ENCODE measurements at places on chromosomes 1 and 21.
A peak's percentile ranks its signal among the peaks of the same experiment; 100 is the strongest.

GRCh38 chr1:193241132-193241827 is 54.9 kb upstream of the B3GALT2 start:
- DNase-seq: no peak

- DNase-seq: no peak
These were observed 535.4 kb downstream of the KIF26B start for GRCh38 chr1:245690156-245690690.

DNA sequence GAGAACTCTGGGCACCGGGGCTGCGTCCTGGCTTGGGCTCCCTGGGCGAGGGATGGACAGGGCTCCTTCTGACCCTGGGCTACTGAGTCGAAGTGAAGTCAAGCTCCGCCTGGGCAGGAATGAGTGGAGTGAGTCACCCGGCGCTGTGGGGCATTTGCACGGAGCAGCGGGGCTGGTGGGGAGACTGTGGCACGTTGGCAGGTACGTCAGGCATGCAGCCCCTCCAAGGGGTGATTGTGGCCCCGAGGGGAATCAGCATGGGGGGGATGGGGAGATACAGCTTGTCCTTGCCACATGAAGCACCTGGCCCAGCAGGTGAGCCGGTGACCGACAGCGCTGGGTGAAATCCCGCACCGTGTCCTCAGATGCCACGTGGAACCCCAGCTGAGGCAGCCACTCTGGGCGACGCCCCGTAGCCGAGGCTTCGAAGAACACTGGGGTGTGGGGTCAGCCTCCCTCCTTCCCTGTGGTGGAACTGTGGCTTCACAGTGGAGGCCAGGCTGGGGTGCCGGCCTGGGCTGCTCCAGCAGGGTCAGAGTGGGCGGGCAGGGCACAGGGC is 62.3 kb downstream of the COL18A1 start:
- no peak for DNase-seq

DNA sequence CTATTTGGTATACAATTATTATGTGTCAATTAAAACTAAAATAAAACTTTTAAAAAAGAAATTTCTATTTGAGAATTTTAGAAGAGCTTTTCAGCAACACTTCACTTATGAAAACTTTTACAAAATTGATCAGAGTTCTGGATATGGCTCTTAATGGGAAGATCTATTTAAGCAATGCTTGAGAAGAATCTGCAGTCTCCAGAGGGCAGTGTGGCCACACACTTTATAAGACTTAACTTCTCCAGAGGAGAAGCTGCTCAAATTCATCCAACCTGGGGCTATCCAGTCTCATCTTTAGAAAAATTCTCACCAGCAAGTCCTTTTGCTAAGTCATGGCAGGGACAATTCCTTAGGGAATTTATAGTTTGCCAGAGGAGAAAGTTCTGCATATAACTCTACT is 25.2 kb upstream of the AGO1 start:
- no peak for DNase-seq

GRCh38 chr21:36689324-36689723 is 9.6 kb upstream of the SIM2 start:
- no peak for DNase-seq

DNA sequence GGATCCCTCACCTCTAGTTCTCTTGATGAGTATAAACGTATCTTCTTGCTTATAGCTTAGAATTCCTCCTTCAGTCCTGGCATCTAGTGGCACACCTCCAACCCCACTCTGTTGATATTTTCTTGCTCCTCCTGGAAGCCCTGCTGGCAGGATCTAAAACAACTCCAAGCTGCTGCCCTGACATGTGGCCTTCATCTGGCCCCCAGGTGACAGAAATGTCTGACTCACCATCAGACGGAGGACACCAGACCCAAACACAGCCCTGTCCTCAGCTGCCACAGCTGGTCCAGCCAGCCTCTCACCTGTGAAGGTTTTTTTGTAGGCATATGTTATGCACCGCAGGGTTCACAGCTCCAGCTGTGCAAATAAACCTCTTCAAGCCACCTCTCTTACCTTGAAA is 53.4 kb downstream of the KRTAP19-8 start:
- DNase-seq: no peak

DNA sequence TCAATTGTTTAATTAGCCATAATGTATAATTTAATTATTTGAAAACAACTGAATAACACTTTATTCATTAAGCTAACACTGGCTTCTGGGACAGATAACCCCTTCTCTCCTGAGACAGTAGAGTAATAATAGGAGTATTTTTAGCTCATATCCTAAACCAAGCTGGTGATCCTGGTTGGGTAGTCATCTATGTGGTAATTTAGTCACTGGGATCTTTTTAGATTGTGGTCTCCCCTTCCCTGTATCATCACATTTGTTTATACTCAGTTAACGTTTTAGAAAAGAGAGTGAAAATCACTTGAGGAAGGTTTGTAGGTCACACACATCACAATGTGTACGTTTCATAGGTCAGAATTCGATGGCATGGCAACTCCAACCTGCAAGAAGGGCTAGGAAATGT is 1356.6 kb upstream of the ADGRL2 start:
- DNase-seq: no peak

GRCh38 chr1:20921285-20921684 is 134.2 kb upstream of the HP1BP3 start:
- DNase-seq: no peak

- DNase-seq: no peak
These were observed 1.9 kb downstream of the CTSE start for GRCh38 chr1:206021626-206022365.

DNA sequence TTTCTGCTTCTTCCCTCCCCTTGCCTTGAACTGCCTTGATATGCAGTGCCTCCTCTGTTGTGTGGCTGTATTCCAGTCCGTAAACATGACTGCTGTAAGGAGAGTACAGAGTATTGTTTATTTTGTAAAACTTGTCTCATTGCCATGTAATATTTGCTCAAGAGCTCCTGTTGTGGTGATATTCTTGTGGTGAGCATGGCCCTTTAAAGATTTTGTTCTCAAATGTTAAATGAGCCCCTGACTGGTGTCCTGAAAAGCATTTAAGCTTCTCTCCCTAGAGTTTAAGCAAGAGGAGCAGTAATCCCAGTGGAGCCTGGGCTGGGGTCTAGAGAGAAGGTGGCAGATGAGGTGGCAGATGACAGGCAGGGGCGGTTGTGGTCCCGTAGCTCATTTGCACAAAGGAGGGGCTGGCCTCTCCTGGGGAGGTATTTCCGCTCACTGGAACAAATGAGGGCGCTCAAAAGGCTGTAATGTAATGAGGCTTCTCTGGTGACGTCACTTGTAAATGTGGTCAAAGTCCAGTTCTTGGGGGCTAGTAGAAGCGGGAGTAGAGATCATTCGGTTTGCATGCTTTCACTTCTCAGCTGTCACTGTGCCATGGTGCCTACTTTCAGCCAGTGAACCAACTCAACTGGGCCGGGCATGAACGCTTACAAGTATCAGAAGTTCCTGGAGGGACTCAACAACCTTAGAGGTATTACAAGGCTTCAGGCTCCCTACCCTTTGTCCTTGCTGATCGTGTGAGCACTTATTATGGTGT is 46.0 kb upstream of the MACF1 start:
- DNase-seq: no peak

DNA sequence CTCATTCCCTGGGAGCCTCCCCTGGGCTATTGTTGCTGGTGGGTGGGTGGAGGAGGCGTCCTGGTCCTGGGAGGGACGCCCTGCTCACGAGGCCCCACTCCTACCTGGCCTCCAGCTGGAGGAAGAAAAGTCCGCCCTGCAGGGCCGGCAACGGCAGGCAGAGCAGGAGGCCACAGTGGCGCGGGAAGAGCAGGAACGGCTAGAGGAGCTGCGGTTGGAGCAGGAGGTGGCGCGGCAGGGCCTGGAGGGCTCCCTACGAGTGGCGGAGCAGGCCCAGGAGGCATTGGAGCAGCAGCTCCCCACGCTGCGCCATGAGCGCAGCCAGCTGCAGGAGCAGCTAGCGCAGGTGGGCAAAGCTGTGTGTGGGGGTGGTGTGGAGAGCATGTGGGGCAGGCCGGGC is 24.9 kb downstream of the CROCC start:
- no peak for DNase-seq

- no peak for DNase-seq
These were observed 735.3 kb upstream of the ADGRL4 start for GRCh38 chr1:79741720-79742421.

GRCh38 chr1:208036918-208037766 is 126.2 kb upstream of the CD34 start:
- DNase-seq: no peak

DNA sequence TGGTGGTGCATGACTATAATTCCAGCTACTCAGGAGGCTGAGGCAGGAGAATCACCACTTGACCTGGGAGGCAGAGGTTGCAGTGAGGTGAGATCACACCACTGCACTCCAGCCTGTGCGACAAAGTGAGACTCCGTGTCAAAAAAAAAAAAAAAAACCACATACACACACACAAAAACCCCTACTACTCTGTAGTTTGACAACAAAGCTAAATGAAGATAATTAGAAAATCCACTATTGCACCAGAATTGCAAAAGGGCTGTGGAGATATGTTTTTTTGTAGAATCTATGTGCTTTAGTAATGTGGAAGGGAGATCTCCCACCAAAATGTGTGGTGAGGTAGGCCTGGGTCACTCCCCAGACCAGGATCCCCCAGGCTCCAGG is 32.2 kb upstream of the KHDRBS1 start:
- no peak for DNase-seq

- DNase-seq: no peak
These were observed 135.7 kb downstream of the RGS7 start for GRCh38 chr1:241221319-241221718.

DNA sequence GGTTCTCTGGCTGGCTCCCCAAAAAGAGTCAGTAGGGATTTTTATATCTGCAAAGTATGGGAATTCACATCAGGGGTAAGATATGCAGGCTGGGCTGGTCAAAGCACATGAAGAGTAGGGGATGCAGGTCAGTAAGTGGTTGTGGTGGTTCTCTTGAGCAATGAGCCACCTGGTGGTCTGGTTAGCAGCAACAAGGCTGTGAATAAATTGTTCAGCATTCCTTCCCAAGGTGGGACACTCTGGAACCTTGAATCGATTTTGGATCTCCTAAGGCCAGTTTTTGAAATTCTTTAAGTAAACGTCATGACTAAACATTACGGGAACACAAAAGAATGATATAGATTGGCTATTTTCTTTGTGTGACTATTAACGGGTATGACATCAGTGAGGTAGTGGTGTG is 563.0 kb upstream of the NEGR1 start:
- DNase-seq: no peak

DNA sequence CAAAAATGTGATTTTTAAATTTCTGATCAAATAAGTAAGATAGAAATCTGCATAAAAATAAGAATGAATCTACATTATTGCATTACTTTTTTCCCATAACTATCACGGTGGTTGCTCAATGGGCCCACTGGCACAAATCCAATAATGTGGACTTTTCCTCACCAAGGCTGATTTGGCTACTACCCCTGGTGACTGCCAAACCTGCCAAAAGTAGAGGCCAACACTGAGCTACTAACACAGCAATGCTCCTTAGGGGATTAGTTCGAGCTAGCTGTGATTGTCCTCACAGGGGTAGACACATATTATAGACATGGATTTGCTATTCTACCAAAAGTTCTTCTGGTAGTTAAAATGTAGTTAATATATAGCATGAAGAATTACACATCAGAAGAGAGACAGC is 107.7 kb upstream of the ZNHIT6 start:
- DNase-seq: no peak

- DNase-seq: no peak
These were observed 10.9 kb downstream of the TMPRSS2 start for GRCh38 chr21:41497008-41497407.

GRCh38 chr1:145847827-145848226 is 2.4 kb downstream of the NUDT17 start:
- no peak for DNase-seq

DNA sequence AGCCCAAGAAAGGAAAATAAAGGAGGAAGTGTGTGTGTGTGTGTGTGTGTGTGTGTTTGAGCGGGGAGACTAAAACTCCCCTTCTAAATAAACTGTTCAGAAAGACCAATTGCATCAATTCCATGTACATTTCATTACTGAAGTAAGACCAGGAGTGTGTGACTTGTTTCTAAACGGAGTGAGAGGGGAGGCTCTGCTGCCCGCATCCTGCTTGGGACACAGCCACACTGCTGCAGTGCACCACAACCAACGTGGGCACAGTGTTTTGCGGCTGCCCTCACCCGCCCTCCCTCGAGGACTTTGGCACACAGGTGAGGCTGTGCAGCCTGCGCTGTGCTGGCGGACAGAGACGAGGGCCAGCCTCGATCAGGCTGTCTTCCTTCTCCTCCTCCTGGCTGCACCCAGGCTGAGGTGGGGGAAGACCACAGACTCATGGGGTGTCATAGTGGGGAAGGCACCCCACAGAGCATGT is 31.0 kb upstream of the H6PD start:
- DNase-seq: no peak

- no peak for DNase-seq
These were observed 158.1 kb downstream of the RUNX1 start for GRCh38 chr21:34890724-34891612.

GRCh38 chr1:155128755-155129473 is 1.2 kb downstream of the EFNA1 start:
- DNase-seq: peak; percentile 20
